ENCODE measurements at places on chromosomes 6 and 20. TPM values are rescaled to one million over a fixed set of nuclear protein-coding genes. Genes with fewer than 3 reads are reported as not detected.

The CFAP61 gene
- total RNA-seq = 0.17 TPM

The C6orf141 gene
- 1.3 TPM for total RNA-seq

The ARFGEF3 gene
- total RNA-seq = 0.44 TPM

The NR2E1 gene
- not detected for total RNA-seq

The IFT52 gene
- 49.1 TPM for total RNA-seq

The EEF1A2 gene
- 0.87 TPM for total RNA-seq

The PGC gene
- total RNA-seq = not detected

The NOL4L gene
- total RNA-seq = 4.0 TPM

The SIRPB2 gene
- total RNA-seq = not detected

The SNPH gene
- total RNA-seq = 12.8 TPM

The KDM1B gene
- 24.4 TPM for total RNA-seq

The CD24 gene
- 1.9 TPM for total RNA-seq

The TTK gene
- total RNA-seq = 38.5 TPM

The PPT2 gene
- 14.7 TPM for total RNA-seq

The MYL9 gene
- 15.1 TPM for total RNA-seq

The DHX35 gene
- 12.1 TPM for total RNA-seq

The TMEM200A gene
- total RNA-seq = 44.5 TPM

Measured in smooth muscle cell of trachea (primary cell).